ENCODE measurements at places on chromosomes 7 and 10. TPM values are rescaled to one million over a fixed set of nuclear protein-coding genes. Genes with fewer than 3 reads are reported as not detected.
A peak's percentile ranks its signal among the peaks of the same experiment; 100 is the strongest.

- no peak for DNase-seq
Measured at GRCh38 chr7:32163141-32163806, 93.1 kb upstream of the PDE1C start.

GRCh38 chr7:158432369-158433341 is 155.0 kb downstream of the PTPRN2 start:
- no peak for DNase-seq

- DNase-seq: peak; percentile 59
Measured at GRCh38 chr10:134247-135131, 766 bp upstream of the ZMYND11 start.

DNA sequence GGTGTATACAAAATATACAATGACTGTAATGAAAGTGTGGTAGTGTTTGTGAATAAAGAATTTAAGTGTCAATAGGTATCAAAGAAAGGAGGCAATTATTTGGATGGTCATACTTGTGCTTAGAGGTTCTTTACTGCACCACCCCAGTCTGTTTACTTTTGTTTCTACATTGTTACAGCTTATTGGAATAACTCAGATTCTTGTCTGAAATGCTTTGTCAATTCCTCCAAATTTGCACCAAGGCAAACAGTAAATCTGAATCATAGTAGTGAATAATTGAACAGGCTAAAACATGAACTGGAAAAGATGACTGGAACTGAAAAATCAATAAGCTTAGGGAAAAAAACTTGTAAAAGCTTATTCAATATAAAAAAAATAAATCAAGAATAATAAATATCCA is 319.2 kb downstream of the EXOC4 start:
- no peak for DNase-seq

- no peak for DNase-seq
Measured at GRCh38 chr10:34396663-34397062, 418.4 kb downstream of the PARD3 start.

- DNase-seq: no peak
Measured at GRCh38 chr10:90968328-90969081, 47.6 kb upstream of the ANKRD1 start.

DNA sequence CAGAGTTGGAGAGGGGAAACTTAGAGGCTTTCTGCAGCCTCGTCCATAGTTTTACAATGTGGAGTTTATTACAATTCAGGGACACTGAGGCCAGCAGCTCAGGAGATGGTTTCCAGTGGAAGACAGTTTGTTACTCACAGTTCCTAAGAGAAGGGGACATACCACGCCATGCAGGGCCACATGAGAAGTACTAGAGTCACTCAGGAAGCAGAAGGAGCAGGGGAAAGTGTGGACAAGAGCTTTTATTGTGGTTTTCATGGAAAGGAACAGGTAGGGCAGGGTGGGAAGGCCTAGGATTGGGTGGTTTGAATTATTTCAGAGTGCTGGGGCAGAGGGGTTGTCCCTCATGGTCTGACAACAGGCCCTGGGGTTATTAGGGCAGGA is 292.1 kb upstream of the IGFBP3 start:
- DNase-seq: no peak

- no peak for DNase-seq
Measured at GRCh38 chr7:150324373-150324961, 1.1 kb upstream of the ACTR3C start.

DNA sequence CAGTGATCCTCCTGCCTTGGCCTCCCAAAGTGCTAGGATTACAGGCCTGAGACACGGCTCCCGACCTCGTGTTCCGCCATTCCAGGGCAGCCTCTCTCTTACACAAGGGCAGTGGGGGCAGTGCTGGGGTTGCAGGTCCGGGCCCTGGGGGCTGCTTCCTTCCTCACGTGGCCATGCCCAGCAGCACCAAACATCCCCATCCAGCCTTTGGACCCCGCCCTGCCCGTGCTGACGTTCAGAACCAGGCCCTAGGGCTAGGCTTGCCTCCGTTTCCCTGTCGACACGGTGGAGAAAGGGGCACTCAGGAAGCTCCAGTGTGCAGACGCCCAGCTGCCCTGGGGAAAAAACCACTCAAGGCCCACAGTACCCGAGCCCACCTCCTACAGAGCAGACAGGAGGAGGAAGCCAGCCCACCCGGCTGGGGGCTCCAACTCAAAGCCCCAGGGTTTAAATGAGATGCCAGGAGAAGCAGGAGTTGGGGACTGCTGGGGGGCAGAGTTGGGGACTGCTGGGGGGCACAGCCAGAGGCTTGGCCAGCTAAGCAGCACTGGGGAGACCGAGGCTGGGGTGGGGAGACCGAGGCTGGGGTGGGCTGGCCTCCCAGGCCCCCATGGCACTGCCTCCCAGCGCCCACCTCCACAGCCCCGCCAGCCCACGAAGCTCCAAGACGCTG is 35.9 kb downstream of the ADAP1 start:
- DNase-seq: no peak

- DNase-seq: no peak
Measured at GRCh38 chr7:707296-708000, 19.1 kb upstream of the DNAAF5 start.

CSTF2T gene
- 11.7 TPM for polyA plus RNA-seq

TNS3 gene
- not detected for polyA plus RNA-seq

CLCN1 gene
- not detected for polyA plus RNA-seq

HYCC1 gene
- 15.4 TPM for polyA plus RNA-seq

SSC4D gene
- not detected for polyA plus RNA-seq

Measured in immature natural killer cell (primary cell).